Midbrain (tissue), 1 donor: ENCODE measurements at places on chromosomes 16 and 17.

DNA sequence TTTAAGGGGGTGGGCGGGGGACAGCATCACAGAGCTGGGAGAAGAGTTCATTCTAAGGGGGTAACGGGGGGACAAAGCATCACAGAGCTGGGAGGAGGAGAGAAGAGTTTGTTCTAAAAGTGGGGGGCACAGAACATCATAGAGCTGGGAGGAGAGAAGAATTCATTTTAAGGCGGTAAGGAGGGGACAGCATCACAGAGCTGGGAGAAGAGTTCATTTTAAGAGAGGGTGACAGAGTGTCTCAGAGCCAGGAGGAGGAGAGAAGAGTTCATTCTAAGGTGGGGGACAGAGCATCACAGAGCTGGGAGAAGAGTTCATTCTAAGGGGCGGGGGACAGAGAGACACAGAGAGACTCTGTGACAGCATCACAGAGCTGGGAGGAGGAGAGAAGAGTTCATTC, 27.8 kb downstream of the ENDOV start:
- DNase-seq: no peak

GRCh38 chr16:48318630-48319029, 66.6 kb downstream of the SIAH1 start:
- DNase-seq: peak; percentile 42

GRCh38 chr17:2954898-2955445, 108.4 kb downstream of the OR1D5 start:
- no peak for DNase-seq

DNA sequence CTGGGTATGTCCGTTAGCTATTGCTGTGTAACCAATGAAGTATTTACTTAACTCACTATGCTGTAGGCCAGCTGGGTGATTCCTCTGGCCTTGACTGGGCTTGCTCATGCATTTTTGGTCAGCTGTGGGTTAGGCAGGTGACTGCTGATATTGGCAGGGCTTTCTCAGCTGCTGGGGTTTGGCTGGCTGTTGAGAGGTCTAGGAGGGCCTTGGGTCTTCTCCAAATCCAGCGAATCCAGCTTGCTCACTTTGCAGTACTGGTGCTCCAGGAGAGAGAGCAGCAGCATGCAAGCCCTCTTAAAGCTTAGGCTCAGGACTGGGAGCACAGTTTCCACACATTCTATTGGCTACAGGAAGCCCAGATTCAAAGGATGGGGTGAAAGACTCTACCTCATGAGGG, 270.1 kb downstream of the PHKB start:
- DNase-seq: no peak

DNA sequence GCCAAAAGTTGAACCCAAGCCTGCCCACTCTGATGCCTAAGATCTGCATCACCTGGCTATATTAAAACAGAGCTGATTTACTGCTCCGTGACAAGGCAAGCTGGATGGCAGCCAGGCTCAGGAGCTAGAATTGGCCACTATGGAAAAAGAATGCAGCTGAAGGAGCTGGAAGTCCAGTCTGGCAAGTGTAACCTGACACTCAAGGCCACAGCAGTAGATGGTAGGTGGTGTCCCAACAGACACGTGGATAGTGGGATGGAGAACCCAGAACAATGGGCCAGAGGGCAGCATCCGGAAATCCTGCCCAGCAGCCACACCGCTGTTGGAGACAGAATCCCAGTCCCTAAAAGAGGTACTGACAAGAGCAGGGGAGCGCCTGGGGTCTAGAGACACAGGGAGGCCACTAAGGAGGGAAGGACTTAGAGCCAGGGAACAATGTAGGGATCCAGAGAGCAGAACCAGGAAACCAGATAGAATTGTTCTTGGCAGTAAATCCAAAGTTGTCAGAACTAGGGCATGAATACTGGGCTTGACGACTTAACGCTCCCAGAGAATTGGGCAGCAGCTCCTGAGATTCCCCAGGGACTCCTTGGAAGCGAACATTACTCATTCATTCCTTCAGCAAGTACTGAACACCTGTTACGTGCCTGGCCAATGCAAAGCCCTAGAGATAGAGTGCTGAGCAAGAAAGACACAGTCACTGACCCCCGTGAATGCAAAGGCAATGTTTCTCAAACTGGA, 85.7 kb downstream of the CDYL2 start:
- no peak for DNase-seq

DNA sequence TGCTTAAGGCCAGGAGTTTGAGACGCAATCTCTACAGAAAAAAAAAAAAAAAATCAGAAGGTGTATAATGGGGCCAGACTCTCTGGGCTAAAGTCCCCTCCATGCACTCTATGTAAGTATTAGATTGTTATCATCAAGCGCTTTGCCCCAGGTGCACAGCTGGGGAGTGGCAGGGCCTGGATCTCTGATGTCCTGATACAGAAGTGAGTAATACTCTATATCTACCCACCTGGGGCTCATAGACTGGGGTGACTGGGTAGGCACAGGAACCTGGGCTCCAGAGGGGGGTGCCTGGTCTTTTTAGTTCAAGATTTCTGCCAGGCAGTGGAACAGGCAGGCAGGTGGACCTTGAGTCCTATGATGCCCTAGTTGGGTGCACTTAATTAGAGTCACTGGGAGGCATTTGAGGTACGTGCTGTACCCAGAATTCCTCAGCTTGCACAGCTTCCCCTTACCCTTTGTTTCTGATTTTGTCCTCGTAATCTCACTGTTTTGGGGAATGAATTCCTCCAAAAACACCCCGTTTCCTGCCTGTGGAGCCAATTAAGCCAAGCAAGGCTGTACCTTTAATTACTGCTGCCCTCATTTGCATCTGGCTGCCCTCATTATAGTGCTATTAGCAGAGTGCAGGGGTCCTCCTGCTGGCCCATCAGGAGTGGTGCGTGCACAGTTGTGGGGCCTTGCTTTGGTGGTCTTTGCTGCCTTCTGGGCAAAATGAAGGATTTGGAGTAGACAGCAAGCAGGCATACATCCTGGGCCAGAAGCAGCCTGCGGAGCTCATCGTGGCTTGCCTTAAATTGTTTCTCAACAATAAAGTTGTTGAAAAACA, 239.0 kb downstream of the SNX29 start:
- DNase-seq: no peak

DNA sequence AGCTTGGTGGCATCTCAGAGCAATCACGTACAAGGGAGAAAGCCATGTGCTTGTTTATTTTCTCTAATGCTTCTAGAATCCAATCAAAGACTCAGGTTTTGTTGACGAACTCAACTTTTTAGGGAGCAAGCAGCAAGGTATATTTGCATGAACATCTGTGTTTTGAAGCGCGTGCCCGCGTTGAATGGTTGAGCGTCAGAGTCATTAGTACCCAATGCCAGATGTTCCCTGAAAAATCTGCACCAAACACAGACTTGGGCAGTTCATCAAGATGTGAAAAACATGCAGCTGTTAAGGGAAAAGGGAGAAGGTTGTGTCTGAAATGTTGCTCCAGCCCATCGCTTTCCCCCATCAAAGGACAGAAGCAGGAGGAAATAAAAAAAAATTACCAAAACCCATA, 170.4 kb downstream of the SNX29 start:
- no peak for DNase-seq

DNA sequence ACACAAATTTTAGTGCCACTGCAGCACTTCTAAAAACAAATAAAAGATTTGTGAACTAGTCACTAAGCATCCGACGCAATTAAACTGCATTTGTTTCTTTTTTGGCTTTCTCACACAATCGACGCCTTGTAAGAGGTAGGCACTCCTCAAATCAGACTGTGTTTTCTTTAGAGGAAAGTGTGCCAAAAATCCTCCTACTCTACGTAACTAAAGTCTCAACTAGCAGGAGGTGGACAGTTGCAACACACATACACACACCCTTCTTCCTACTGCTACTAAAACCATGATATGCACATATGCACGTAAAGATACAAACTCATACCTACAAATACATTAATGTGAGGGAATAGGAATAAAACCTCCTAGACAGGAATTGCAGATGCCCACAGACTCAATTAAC, 844.7 kb upstream of the SOX9 start:
- no peak for DNase-seq

DNA sequence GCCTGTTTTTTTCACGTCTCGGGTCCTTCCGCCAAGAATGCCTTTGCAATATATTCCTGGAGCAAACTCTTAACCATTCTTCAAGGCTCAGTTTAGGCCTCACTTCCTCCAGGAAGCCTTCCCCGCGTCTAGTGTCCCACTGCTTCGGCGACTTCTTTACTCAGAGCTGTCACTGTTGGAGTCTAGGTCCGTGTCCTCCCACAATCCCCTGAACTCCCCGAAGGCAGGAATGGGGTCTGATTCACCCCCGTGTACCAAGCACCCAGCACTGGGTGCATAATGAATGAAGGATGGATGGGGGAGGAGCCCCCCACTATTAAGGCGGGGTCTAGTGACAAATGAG, 508 bp downstream of the MATCAP1 start:
- no peak for DNase-seq

DNA sequence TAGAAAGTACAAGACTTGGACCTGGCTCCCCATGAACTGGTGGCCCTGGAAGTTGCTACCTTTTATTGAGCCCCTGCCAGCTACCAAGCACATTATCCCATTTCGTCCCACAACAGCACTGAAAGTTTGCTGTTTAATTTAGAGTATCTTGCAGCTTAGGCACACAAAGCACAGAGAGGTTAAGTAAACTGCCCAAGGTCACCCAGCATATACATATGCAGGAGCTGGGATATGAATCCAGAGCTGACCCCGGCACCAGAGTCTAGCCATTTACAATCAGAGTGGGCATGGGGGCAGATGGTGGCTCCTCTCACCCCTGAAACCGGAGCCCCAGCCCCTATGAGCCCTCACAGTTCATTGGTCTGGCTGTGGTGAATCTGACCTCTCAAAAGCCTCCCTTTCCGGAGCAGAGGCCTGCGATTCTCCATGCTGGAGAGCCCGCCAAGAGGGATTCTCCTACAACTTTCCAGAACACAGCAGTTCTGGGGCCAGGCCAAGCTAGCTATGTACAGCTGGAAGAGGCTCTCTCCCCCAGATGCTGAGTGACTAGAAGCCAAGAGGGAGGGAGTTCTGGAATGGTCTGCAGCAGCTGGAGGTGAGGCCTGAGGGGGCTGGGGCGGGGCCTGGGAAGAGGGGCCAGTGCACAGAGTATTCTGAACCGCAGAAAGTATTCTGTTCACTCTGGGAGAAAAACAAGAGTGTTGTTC, 58.3 kb downstream of the SREBF1 start:
- DNase-seq: peak; percentile 43

GRCh38 chr17:12987120-12987519, 30.7 kb downstream of the ELAC2 start:
- no peak for DNase-seq

GRCh38 chr16:78768718-78769117, 669.3 kb downstream of the WWOX start:
- DNase-seq: no peak

DNA sequence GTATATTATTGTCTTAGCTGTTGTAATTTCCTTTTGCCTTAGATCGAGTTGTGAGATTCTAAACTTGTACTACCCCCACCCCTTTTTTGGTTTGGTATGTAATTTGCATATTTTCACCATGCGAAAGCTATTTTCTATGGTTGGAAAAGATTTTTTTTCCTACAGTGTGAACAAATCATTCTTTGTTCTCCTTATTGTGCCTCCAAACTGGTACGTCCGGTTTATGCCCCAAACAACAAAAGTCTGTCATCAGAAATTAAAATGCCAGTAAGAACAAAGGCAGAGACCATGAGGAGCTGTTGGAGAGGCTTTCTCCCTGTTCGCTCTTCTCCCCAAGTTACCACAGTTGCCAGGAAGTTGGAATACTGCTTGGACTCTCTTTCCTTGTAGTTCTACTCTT, 66.1 kb downstream of the BCAS3 start:
- DNase-seq: peak; percentile 71

- no peak for DNase-seq
Observed at GRCh38 chr16:69511651-69512050, 54.1 kb upstream of the NFAT5 start.

DNA sequence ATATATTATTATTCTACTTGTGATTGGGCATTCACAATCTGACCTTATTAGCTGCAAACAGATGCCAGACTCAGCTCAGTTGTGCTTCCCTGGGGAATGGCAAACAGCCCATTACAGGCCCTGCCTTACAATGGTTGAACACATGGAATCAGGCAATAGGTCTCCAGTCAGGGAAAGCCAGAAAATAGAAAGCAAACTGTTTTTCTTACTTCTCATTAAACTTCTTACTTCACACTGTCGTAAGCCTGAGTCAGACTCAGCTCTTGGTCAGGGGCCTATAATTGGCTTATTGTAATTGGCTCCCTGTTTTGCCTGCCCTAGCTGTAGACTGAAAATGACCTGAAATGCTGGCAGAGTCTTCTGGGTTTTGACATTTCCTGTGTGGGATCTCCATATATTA, 77.0 kb upstream of the CA10 start:
- peak; percentile 30 for DNase-seq

DNA sequence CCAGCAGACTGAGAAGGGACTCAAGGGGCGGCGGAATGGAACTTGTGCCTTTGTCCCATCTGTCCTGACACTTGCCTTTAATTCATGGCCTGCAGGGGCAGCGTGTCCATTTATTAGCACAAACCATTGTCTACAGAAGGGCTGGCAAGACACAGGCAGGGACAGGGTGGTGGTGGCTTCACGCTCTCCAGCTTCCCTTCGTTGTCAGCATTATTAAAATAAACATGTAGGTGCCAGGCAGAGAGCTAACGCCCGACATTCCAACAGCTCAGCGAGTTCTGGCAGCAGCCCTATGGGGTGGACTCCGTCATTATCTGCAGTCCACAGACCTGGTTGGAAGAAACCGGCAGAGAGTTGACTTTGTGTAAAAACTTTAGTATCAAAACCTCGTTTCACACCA, 16.3 kb downstream of the DNAI2 start:
- DNase-seq: no peak

- DNase-seq: no peak
Observed at GRCh38 chr16:31273676-31274075, 13.9 kb downstream of the ITGAM start.

DNA sequence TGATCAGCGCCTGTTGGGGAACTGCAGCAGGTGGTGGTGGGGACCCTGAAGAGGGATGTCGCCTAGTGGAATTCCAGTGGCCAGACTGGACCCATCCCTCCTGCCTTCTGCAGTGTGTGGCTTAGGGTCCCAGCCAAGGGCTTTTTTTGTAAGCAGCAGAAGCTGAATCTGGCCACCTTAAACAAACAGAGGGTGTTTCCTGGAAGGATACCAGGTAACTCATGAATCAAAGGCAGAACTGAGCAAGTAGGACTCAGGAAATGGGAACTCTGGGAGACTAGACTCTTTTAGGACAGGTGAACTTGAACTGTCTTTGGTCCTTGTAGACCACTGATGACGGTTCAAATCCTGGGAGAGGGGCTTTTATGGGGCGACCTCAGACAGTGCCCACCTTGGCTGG, 124.0 kb downstream of the ABCC6 start:
- no peak for DNase-seq

- no peak for DNase-seq
Observed at GRCh38 chr16:26497896-26498295, 568.8 kb upstream of the C16orf82 start.
